NCI-H1048 (cell line): ENCODE measurements at places on chromosomes 1 and 21.

GRCh38 chr21:33205476-33205875, 24.3 kb upstream of the IFNAR2 start:
- DNase-seq, result no peak

GRCh38 chr21:43639470-43640353, 19.6 kb downstream of the HSF2BP start:
- no peak for DNase-seq

- DNase-seq, result no peak
Measured at GRCh38 chr21:19590044-19590443, 1186.5 kb upstream of the TMPRSS15 start.

DNA sequence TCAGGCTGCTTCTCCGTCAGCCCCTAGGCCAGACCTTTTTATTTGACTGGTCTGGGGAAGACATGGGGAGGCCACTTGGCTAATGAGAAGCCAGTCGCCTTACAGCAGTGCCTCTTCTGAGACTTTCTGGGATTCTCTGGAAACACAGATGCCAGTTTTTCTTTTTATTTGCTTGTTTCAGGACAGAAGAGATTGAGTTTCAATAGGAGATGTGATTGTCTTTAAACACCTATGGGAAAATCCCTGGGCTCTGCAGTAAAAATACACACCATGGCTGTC, 15.4 kb upstream of the BTG2 start:
- DNase-seq, result no peak

- no peak for DNase-seq
Measured at GRCh38 chr21:28779914-28780313, 212.8 kb downstream of the LTN1 start.

DNA sequence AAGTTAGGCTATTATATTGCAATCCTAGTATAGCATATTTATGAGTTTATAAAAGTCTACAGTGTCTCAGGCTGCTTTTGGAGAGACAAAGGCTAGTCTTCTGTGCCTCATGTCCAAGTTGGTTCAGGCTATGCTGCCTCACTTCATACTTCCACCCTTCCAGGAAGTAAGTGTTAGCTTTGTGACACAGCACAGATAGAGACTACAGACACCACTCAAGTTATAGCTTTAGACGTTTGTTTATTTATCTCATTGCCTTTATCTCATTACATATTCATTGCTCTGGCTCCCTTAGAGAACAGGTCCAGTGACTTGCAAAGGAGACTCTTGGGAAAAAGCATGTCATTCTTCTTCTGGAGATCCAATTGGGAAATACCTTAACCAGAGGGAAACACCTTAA, 22.6 kb upstream of the GBP4 start:
- no peak for DNase-seq

GRCh38 chr1:184504040-184504954, 117.5 kb downstream of the C1orf21 start:
- no peak for DNase-seq

- no peak for DNase-seq
Measured at GRCh38 chr1:9816199-9816598, 7.6 kb downstream of the CLSTN1 start.

DNA sequence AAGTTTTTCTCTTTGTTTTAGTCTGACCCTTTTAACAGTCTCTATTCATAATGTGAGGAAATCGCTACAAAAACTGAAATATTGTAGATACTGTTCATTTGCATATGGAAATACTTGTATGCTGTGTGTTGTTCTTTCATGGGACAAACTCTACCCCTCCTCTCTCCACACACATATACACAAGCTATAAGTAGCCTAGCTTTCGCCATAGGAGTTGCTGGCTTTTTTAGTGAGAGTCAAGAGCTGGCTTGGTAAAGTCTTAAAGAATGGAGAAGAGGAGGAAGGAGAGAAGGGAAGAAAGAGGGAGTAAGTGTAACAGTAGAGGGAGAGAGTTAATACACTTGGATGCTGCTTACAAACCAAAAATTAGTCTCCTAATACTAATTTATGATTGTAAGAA, 115.6 kb downstream of the RABGAP1L start:
- DNase-seq, result peak; percentile 59
